Tibial artery (tissue), 4 donors: ENCODE measurements at places on chromosomes 6 and 20.

DNA sequence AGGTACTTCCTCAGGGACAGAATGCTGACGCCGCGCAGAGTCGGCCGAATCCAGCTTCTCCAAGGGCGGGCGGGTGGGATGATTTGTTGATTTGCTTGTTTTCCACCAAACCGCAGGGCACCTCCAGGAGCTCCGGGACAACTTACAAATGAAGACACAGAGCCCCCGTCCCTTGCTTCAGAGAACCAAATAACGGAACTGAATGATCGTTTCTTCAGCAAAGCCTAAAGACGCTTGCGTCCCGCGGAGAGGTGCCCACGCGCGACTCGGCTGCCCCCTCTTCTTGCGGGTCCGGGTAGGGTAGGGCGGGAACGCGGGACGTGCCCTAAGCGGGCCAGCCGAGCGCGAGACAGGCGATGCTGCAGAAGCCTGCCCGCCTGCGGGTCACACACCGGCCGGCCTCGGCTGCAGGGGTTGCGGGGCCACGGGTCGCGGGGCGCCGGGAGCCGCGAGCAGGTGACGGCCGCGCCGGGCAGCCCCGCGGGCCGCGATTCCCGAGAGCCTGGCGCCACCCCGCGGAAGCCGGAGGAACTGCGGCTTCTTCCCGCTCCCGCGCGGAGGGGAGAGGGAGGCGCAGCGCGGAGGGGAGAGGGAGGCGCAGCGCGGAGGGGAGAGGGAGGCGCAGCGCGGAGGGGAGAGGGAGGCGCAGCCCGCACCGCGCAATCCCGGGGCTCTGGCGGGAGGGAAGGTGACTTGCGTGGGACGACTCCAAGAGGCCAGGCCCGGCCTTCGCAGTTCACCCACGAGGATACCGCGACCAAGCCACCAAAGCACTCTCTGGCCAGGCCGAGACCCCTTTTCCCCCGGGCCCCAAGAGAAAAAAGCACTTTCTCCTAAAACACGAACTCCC, 7.7 kb upstream of the FOXF2 start:
- H3K27ac ChIP-seq = no peak overlapping the region
- H3K36me3 ChIP-seq = no peaks in the 10 kb centered on the region
- H3K4me1 ChIP-seq = peaks cover 48% of the 10 kb centered on the region
- peaks cover 9% of the 10 kb centered on the region for H3K27me3 ChIP-seq
- peak overlapping the region; percentile 39 for H3K4me3 ChIP-seq

DNA sequence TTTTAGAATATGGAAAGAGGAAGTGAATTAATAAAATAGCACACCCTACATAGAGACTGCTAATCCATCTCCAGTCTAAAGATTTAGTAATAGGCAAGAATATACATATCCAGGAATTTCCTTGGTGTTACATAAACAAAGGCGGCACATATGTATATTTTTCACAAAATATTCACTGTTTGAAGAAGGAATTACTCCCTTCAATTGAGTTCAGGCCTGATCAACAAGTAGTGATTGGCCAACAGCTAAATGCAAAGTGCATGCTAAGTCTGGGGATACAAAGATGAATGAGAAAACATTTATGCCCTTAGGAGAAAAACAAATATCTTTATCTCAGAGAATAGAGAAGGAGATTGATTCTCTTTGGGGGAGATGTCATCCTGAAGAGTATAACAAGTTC, 6.5 kb upstream of the HCRTR2 start:
- no peak overlapping the region for H3K27ac ChIP-seq
- H3K27me3 ChIP-seq = no peaks in the 10 kb centered on the region
- DNase-seq = no peak
- H3K4me3 ChIP-seq = no peak overlapping the region

DNA sequence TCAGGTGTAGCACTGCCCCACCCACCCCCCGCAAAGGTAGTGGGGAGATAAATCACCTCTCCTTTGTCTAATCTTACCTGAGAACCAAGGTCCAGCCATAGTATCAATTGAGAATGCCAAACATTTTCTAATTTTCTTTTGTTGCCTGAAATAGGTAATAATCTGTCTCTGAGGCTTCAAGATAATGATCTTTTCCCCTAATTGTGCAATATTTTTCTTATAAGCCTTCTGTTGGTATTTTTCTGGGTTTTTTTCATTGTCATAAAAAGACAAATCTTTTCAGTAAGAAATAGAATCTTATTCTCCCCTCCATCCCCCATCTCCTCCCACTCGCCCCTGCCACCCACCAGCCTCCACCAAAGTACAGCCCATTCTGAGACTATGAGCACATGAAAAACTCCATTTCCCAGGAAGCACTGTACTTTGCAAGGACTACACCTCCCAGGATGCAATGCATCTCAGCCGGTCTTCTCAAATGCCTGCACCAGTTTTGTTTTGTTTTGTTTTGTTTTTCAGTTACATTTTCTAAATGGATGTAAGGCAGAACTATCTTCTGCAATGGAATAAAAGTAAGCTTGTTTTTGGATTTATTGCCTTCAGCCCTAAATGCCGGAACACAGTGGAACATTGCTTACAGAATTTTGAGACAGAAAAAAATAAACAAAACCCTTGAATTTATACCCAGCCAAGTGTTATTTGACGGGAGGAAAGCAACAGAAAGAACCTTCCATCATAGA, 268.0 kb downstream of the TFAP2A start:
- H3K36me3 ChIP-seq = no peaks in the 10 kb centered on the region
- no peaks in the 10 kb centered on the region for H3K27me3 ChIP-seq
- peak overlapping the region; percentile 39 for H3K4me3 ChIP-seq

DNA sequence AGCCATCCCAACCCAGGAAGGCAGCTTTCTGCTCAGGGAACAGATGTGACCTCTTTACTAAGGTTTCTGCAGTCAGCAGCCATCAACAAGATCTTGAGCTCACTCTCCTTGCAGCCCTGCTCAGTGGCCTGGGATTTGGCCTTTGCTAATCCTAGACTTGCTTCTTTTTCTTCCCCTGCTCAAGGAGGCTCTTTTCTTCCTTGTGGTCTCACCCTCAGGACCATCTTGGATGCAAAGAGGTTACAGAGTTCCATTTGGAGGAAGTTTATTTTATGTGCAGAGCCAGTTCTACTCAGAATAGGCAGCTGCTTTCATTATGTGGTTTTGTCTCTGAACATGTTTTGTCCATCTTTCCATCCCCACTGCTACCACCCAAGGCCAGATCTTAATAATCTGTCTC, 49.3 kb downstream of the RALY start:
- no peak overlapping the region for H3K4me3 ChIP-seq
- H3K27ac ChIP-seq = no peak overlapping the region
- no peak for DNase-seq
- peaks cover 56% of the 10 kb centered on the region for H3K4me1 ChIP-seq
- no peaks in the 10 kb centered on the region for H3K27me3 ChIP-seq
- no peaks in the 10 kb centered on the region for H3K36me3 ChIP-seq

DNA sequence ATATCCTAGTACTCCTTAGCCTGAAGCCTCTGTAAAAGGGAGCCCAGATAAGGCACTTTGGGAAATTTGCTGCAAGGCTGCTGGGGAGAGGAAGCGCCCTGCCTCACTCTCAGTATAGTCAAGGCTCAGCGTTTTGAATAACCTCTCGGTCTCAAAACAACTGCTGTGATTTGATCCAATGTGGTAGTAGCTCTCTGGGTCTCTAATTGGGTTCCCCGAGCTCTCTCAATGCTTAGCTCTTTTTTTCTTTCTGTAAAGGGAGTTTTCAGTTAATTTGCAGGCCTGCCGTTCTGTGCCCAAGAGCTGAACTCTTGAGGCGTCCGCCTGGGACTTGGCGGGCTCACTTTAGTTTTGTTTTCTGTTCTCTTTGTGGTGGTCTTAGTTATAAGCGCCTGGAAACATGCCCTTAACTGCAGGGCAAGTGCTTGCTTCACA, 41.2 kb downstream of the ZHX3 start:
- H3K4me1 ChIP-seq = peaks cover 69% of the 10 kb centered on the region
- peak; percentile 70 for DNase-seq

DNA sequence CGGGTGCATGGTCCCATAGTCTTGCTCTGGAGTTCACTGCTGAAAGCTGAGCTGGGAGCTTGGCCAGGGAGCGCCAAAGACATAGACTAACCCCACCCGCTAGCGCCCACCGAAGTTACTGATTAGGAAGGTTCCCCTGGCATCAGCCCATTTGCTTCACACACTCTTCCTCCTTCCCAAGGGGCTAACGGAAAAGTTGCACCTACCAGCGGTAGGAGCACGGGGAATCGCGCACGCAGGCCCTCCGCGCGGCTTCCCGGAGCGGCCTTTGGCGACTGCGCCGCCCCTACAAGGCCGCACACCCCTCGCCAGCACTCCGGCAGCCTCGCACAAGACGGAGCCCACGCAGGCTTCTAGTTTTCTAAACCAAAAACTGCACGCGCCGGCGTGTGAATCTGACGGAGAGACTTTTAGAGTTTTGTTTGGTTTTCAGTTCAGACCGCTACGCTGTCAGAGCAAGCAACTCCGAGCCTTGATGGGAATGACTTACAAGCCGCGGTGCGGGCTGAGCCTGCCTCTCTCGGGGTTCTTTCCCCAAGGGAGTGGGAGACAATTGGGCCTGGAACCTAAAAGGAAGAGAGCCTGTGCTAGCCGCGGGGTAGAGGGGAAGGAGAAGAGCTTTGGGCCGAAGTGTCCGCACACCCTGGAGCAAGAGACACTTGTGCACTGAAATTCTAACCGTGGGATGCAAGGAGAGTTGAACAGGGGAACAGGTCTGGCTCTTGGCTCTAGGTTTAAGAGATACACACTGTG, 891 bp upstream of the POU3F2 start:
- peaks cover 53% of the 10 kb centered on the region for H3K4me1 ChIP-seq
- no peaks in the 10 kb centered on the region for H3K36me3 ChIP-seq
- H3K4me3 ChIP-seq = peak overlapping the region; percentile 56
- H3K27me3 ChIP-seq = peaks cover 77% of the 10 kb centered on the region

- peak; percentile 35 for DNase-seq
- peak overlapping the region; percentile 93 for H3K27ac ChIP-seq
- peak overlapping the region; percentile 67 for H3K4me3 ChIP-seq
- H3K27me3 ChIP-seq = no peaks in the 10 kb centered on the region
- peaks cover 29% of the 10 kb centered on the region for H3K4me1 ChIP-seq
- H3K36me3 ChIP-seq = peaks cover 3% of the 10 kb centered on the region
Observed at GRCh38 chr20:17967521-17968365, 851 bp downstream of the SNX5 start.

DNA sequence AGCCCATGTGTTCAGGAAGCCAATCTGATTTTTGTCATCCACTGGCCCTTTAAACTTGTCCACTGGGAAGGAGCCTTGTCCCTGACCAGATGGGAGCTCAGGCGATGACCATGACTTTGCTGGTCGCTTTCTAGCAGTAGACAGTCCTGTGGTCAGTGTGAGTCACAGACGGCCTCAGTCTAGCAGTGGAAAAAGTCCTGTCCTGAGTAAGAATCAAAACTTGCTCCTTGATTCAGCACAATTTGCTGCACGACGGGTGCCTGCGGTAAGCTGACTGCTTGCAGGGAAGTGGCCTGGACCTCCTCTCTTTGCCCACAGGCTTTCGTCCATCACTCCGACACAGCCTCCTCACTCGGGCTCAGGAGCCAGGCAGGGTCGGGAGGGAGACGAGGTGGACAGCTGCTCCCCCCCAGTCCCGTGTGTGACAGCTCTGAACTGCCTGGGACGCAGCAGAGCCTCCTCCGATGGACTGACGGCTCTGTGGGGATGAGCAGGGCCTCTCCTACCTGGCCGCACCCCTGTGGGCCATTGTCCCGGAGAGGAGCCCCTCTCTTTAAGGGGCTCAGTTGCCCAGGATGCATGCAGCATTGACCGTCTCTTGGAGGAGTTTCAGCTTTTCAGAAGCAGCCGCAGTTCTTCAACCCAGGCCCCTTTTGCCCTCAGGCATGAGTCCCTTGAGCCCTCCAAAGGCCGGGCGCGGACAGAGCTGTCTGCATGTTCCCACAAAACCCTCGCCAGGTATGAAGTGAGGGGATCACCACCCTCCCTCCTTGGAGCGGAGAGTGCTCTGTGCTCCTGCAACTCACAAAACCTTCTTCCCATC, 209.2 kb downstream of the ANKRD60 start:
- peak overlapping the region; percentile 10 for H3K27ac ChIP-seq
- H3K4me3 ChIP-seq = no peak overlapping the region
- no peaks in the 10 kb centered on the region for H3K27me3 ChIP-seq
- DNase-seq = peak; percentile 19
- no peaks in the 10 kb centered on the region for H3K36me3 ChIP-seq
- peaks cover 32% of the 10 kb centered on the region for H3K4me1 ChIP-seq

DNA sequence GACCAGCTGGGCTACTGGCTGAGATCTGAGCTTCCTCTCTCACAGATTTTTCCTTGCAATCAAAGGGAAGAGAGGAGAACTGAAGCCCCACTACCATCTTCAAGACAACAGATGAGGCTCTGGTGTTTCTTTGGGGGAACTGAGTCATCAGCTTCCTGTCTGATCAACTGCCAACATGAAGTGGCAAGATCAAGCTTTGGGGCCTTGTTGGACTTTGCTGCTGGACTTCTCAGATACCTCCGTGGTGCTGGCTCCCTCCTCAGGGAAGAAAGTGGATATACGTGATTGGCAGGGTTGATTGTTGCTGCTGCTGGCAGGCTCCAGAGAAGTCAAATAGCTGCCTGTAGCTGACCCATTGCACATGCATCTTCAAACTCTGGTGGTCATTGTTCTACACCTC, 3.6 kb upstream of the TOX2 start:
- no peaks in the 10 kb centered on the region for H3K4me1 ChIP-seq
- DNase-seq = no peak
- no peak overlapping the region for H3K4me3 ChIP-seq
- no peaks in the 10 kb centered on the region for H3K27me3 ChIP-seq

DNA sequence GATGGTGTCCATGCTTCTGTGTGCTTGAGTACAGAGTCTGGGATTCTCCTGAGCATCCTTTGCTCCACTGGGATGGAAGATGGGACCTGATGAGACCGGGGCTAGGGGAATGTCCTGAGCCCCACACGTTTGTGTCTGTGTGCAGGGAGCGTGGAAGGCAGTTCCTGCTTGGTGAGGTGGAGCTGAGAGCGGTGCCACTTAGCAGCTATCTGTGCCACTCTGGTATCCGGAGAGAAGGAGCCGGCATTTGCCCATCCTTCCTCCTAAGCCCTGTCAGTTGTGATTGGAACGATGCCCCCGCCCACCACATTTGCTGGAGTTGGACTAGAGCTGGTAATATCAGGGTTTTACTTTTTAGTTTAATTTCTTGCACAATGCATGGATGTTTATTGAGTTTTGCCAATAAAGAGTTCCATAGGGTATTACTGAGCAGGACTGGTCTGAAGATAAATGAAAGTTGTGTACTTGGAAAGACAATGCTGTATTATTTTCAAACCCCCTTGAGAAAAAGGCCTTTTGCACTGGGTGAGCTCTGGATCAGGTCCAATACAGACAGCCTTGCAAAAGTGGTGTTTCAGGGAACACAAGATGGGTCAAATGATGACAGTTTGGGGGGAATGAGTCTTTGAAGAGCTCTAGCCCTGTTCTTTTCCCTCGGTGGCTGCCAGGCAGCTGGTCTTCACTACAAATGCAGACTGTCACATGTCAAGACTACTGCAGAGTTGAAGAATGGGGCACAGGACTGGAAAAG, 130.8 kb downstream of the SYCP2 start:
- H3K4me3 ChIP-seq = no peak overlapping the region
- H3K27me3 ChIP-seq = peaks cover 5% of the 10 kb centered on the region
- no peak for DNase-seq
- H3K27ac ChIP-seq = no peak overlapping the region
- H3K4me1 ChIP-seq = no peaks in the 10 kb centered on the region
- no peaks in the 10 kb centered on the region for H3K36me3 ChIP-seq

- H3K4me1 ChIP-seq = no peaks in the 10 kb centered on the region
- H3K27ac ChIP-seq = no peak overlapping the region
- no peaks in the 10 kb centered on the region for H3K36me3 ChIP-seq
- no peaks in the 10 kb centered on the region for H3K27me3 ChIP-seq
- DNase-seq = no peak
- no peak overlapping the region for H3K4me3 ChIP-seq
Observed at GRCh38 chr6:132548746-132549463, 3.6 kb upstream of the TAAR8 start.

GRCh38 chr6:26319405-26320128, 45.4 kb upstream of the BTN3A2 start:
- no peak overlapping the region for H3K27ac ChIP-seq
- no peak overlapping the region for H3K4me3 ChIP-seq
- no peaks in the 10 kb centered on the region for H3K36me3 ChIP-seq
- H3K27me3 ChIP-seq = no peaks in the 10 kb centered on the region
- no peak for DNase-seq
